ENCODE measurements at places on chromosomes 6 and 20.

DNA sequence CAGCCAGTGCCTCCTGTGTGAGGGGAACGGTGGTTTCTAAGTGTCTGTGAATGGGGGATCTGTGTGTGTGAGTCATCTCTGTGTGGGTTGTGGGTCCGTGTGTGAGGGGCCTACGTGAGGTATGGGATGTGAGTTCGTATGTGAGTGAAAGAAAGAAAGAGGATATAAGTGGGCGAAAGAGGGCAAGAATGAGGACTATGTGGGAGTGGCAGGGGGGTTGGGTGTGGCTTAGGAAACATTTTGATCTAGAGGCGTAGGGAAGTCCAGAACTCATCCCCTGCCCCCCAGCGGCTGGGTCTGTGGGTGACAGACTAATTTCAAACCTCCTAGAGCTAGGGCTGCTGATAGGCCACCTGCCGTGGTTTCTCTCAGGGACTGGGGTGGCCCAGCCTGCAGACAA, 35.5 kb downstream of the DHX35 start:
- no peak for DNase-seq

DNA sequence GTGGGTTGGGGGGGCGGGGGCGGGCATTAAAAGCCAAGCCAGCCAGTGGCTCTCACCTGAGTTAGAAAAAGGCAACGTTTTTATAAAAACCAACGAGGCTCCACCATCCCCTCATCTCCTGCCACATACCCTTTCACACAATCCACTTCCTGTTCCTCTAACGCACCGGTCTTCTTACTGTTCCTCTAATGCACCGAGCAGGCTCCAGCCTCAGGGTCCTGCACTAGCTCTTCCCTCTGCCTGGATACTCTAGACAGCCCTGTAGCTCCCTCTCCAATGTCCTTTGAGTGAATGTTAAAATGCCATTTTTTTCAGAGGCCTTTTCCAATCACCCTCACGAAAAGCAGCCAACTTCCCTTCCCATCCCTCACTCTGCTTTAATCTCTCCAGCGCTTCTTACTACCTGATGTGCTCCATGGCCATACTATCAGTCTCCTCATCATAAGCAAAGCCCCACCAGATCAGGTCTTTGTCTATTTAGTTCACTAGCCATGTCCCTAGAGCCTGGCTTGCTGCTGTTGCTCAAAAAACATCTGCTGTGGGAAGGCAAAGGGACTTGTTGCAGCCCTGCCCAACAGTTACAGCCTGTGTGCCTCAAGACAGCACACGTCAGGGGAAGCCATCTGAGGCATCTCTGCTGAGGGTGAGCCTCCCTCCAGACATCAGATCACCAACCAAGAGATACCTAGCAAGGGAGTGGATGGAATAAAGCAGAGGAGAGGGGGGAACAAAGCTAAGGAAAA, 3.9 kb downstream of the FKBP1A start:
- DNase-seq, result no peak

- no peak for DNase-seq
Measured at GRCh38 chr20:48690888-48691287, 136.9 kb downstream of the PREX1 start.

DNA sequence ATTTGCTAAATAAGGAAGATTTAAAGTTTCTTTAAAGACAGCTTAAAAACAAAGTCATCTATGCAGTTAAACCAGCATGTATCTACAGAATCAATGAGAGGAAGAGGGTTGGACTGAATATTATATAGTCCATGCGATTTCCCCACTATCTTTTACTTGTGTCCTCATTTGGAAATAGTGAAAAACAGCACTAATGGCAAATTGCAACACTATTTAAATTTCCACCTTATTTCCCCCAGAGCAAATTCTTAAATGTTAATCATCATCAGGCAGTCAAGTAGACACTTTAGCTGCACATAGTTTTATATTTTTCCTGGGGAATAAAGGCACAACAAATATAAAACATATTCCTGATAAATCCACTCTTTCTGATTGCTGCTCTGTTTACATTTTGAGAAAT, 114.6 kb downstream of the LCA5 start:
- no peak for DNase-seq

- peak; percentile 9 for DNase-seq
Measured at GRCh38 chr6:129621252-129621651, 88.7 kb downstream of the ARHGAP18 start.

DNA sequence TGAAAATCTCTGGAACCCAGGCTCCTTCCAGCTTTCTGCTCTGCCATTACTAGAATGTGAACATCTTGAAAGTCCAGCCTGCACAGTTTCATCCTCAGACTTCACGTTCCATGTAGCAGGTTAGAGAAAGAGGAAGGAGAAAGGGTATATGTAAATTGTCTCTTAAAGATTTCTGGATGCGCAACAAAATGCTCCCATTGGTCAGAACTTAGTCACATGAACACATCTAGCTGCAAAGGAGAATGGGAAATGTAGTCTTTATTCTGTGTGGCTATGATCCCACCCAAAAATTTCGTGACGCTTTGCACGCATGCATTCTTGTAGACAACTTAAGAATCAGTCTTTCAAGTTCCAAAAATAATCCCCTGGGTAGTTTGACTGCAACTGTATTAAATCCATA, 46.4 kb upstream of the CHD6 start:
- DNase-seq, result no peak

DNA sequence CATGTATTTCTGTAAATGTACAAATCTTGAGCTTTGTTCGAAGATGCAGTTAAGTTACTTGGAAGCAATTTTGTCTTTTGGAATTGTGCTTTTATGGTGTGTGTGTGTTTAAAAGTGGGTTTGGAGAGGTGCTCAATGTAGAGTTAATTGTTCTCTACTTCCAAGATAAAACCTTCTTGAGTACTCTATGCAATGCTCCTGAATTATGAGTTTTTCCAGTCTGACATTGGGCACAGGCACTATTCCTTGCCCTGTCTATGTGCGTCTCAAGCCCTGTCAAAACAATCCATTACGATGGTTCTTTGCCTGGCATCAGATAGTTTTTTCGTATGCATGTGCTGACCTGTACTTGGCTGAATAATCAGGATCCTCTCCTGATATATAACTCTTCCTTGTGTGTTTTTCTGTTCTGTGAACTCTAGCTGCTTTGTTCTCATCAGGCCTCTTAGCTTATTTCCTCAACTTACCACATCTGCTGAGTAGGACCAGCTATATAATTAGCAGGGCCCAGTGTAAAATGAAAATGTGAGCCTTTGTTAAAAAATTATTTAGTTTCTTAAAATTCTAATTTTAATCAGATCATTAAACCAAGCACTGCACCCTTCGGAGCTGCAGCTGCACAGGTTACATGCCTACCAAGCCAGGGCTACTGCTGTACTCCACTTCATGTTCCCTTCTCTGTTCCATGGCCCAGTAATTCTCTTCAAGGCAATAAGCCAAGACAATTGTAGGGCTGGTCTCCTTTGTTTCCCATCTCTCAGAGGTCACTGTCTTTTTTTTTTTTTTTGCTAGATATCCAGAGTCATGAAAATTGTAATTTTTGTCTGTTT, 160.1 kb downstream of the ZFAND3 start:
- DNase-seq, result no peak

GRCh38 chr6:12071064-12071615, 59.0 kb downstream of the HIVEP1 start:
- DNase-seq, result no peak

DNA sequence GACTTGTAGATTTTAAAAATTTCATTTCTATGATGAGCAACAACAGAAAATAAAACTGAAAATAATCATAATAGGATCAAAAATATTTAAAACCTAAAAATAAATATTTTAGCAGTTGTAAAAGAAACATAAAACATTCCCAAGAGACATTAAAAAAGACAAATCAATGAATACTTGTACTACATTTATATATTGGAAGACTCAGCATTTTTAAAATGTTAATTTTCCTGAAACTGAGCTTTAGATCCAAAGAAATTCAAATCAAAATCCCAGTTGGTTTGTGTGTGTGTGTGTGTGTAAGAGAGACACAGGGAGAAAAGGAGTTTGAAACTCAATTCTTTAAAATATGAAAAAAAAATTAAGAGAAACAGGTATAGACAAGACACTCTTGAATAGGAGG, 38.7 kb upstream of the DSE start:
- DNase-seq, result no peak

GRCh38 chr6:127618729-127619128, 41.8 kb downstream of the C6orf58 start:
- DNase-seq, result no peak

- no peak for DNase-seq
Measured at GRCh38 chr6:37059344-37060194, 54.1 kb downstream of the FGD2 start.

Measured in effector memory CD8-positive, alpha-beta T cell (primary cell).